ENCODE measurements at places on chromosomes 5 and 9. TPM values are rescaled to one million over a fixed set of nuclear protein-coding genes. Genes with fewer than 3 reads are reported as not detected.
A peak's percentile ranks its signal among the peaks of the same experiment; 100 is the strongest.

Gene CDH9
- total RNA-seq: not detected

Gene FBP2
- total RNA-seq: not detected

Gene SPATA31D1
- total RNA-seq: not detected

DNA sequence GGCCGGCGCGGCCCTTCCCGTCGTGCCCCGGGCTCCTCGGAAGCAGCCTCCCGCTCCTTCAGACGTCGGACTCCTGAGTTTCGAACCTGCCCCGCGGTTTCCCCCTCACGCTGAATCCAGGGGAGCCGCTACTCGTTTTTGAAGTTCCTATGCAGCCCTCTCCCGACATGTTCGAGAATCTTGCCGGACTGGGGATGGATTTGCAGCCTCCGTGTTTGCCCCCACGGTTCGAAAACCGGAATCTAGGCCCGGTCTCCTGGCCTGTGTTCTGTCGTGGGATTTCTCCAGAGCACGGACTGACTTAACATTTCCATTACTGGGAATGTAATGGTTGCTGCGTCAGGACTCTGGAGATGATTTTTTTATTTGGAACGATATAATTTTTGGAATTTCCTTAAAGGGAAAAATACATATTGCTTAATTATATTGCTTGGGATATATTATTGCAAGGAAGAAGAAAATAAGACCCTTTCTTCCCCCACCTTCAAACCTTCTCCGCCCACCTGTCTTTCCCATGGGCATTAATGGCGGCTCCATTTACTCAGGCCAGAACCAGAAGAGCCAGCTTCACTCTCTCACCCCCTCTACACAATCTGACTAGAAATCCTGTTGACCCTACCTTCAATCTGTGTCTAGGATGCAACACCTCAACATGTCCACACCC is 8.5 kb upstream of the MGAT1 start:
- no peak for DNase-seq

DNA sequence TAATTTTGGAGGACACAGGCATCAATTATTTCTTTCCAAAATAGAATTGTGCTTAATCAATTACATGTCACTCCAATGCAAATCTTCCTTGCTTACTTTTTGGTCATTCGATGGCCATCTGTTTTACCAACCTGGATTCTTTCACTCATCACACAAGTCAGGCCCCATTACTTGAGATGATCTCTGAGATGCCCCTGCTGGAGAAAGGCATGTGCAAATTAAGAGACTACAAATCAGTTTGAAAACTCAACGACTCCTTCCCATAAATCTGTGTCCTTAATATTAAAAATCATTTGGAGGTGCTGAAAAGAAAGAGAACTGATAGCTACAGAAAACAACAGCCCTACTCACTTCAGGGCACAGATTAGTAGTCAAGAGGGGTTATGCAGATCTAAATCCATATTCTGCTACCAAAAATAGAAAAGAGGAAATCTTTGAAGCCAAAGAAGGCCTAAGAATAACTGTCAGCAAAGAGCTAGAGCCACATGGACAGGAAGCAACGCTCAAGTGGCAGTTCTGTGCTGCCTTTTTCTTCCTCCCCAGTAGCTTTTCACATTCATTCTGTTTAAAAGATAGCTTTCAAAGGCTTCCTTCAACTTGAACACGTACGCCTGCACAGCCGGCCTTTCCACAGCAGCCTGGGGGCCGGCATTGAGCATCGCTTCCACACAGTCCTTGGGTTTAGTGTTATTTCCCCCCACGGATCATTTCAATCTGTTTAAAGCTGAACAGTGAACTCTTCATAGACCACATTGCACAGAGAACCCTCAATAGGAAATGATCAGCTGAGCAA is 79.3 kb upstream of the MAP3K1 start:
- DNase-seq: no peak

- DNase-seq: no peak
These were observed 194.4 kb upstream of the VCAN start for GRCh38 chr5:83277154-83277553.

- DNase-seq: peak; percentile 61
These were observed 2.1 kb upstream of the OGN start for GRCh38 chr9:92406477-92406876.

GRCh38 chr9:134622896-134623257 is 18.7 kb upstream of the COL5A1 start:
- peak; percentile 9 for DNase-seq
